ENCODE measurements at places on chromosomes 3 and 15. TPM values are rescaled to one million over a fixed set of nuclear protein-coding genes. Genes with fewer than 3 reads are reported as not detected.

MCF2L2 gene
- 3.9 TPM for total RNA-seq

ZNF502 gene
- total RNA-seq = not detected

TERC gene
- 544 TPM for total RNA-seq

LACTB gene
- total RNA-seq = 11.2 TPM

PATL2 gene
- 0.15 TPM for total RNA-seq

ROBO2 gene
- total RNA-seq = not detected

ERICH6 gene
- not detected for total RNA-seq

SLC6A1 gene
- not detected for total RNA-seq

FSTL1 gene
- 178 TPM for total RNA-seq

FOXB1 gene
- total RNA-seq = not detected

WDR49 gene
- total RNA-seq = not detected

ABHD14A gene
- 23.4 TPM for total RNA-seq

MEX3B gene
- total RNA-seq = 0.58 TPM

PIGBOS1 gene
- total RNA-seq = 8.6 TPM

KLF13 gene
- 11.4 TPM for total RNA-seq

DPPA2 gene
- total RNA-seq = not detected

GOLGA8S gene
- total RNA-seq = not detected

GRCh38 chr15:47794252-47794914 lies 77.1 kb downstream of the SEMA6D start:
- DNase-seq = peak; percentile 25

- no peak for DNase-seq
Measured at GRCh38 chr3:46900007-46900292, 22.4 kb downstream of the PTH1R start.

DNA sequence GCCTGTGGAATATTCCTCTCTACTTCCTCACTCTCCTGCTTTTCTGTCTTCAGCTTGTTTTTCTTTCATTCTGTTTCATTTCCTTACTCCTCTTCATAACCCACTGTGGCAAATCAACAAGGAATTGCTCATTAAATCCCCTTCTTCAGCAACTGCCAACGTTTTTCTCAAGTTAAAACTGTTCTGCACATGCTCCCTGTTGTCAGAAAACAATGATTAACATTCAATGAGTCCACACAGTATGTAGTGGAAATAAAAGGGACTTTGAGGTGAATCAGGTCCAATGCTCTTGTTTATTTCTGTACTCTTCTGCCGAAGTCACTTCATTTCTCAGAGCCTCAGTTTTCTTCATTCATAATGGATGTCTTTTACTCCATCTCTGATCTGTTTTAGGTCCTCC lies 11.9 kb upstream of the ROBO2 start:
- DNase-seq = no peak

- DNase-seq = no peak
Measured at GRCh38 chr3:65587650-65588439, 450.9 kb downstream of the MAGI1 start.

- peak; percentile 72 for DNase-seq
Measured at GRCh38 chr3:11944052-11944673, 60.0 kb upstream of the SYN2 start.

DNA sequence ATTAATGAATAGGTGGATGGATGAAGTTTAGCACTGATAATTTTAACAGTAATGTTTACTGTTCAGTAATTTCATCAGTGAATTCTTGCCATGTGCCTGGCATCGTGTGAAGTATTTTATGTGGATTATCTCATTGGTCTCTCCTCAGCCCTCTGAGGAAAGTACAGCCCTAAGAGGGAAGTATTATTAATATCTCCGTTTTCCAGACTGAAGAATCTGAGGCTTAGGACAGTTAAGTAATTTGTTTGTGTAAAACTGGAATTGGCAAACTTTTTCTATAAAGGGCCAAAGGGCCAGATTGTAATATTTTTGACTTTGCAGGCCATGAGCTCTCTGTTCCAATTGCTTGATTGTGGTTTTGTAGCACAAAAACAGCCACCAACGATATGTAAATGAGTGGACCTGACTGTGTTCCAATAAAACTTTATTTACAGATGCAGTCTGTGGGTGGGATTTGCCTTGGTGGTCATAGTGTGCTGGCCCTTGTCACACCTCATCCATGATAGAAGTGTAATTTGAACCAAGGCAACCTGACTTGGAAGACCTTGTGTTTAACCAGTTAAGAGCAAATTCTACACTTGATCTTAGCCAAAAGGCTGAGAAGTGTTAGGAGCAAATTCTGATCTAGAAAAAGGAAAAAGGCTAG lies 255.3 kb downstream of the FEZF2 start:
- no peak for DNase-seq

GRCh38 chr15:57213862-57214261 lies 162.4 kb upstream of the CGNL1 start:
- DNase-seq = peak; percentile 55

DNA sequence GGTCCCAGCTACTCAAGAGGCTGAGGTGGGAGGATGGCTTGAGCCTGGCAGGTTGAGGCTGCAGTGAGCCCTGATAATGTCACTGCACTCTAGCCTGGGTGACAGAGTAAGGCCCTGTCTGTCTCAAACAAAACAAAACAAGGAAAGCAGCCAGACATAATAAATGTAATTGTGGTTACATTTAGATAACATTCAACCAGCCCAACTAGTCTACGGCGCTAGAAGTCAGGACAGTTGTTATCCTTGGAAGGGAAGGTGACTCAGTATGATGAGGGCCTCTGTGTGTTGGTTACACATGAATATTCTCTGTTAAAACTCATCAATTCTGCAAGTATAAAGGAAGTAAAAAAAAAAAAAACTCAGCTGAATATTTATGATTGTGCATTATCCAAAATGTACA lies 27.0 kb upstream of the CSPG5 start:
- DNase-seq = peak; percentile 49

DNA sequence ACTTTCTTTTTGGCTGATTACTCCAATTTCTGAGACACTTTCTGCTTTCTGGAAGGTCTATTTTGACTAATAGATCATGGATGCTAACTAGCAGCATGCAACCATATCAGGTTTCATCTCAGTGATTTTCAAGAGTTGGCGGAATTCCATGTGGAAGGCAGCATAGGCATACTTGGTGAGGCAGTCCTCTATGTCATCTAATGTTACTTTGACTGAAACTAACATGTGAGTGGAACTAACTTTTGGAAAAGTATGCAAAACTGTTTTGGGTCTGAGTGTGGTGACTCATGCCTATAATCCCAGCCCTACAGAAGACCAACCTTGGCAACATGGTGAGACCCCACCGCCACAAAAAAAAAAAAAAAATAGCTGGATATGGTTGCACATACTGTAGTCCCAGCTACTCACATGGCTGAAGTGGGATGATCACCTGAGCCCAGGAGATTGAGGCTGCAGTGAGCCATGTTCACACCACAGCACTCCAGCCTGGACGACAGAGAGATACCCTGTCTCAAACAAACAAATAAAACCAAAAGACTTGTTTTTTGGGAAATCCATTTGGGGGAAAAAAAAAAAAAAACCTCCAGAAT lies 1033.7 kb downstream of the ROBO1 start:
- DNase-seq = peak; percentile 61

- DNase-seq = no peak
Measured at GRCh38 chr3:125229707-125230106, 17.2 kb upstream of the SLC12A8 start.

GRCh38 chr3:49158103-49158709 lies 7.9 kb downstream of the CCDC71 start:
- peak; percentile 48 for DNase-seq

DNA sequence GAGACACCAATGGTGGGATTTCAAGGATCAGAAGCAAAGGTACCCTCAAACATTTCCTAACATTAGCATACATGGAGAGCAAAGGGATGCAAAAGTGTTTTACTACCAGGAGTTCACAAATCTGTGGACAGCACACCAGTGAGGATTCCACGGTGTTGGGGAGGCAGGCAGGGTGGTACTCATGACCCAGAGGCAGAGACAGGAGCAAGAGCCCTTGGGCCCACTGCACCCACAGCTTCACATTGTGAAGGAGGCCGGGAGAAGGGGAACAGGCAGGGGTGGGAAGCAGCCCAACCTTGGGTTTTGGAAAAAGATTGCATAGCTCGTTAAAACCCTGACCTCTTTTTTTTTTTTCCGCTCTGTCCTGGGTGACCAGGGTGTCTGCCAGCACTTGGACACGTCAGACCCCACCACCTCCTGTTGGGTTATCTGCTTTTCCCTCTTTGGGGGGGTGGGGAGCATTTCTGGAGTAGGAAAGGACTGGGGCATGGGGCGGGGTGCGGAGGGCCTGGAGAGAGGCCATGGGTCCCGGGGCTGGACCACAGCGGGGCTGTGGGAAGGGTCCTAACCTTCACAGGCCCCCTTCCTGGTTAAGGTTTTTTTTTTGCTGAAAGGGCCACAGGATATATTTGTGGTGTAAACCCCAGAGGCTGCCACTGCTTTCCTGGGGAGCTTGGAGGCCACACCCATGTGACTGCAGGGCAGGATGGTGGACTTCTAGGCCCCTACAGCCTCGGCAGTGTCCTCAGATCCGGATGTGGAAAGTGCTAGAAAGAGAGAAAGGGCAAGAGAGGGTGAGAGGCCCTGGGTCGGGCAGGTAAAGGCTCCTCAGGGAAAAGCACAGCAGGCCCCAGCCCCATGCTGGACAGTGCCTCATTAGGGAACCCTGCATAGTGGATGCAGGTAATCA lies 12.5 kb downstream of the SH2D7 start:
- no peak for DNase-seq

DNA sequence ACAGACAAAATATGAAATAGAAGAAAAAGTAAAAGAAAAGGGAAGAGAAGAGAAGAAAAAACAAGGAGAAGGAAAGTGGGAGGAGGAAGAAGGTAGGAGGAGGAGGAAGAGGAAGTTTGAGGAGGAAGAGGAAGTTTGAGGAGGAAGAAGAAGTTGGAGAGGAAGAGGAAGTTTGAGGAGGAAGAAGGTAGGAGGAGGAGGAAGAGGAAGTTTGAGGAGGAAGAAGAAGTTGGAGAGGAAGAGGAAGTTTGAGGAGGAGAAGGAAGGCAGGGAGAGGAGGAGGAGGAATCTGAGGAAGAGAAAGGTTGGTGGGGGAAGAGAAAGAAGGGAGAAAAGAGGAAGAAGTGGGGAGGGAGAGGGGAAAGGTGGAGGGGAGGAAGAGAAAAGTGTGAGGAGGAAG lies 169.2 kb upstream of the RORA start:
- DNase-seq = no peak

GRCh38 chr15:28107111-28107903 lies 8.2 kb upstream of the OCA2 start:
- peak; percentile 9 for DNase-seq

GRCh38 chr3:48364840-48365239 lies 7.2 kb upstream of the FBXW12 start:
- no peak for DNase-seq

DNA sequence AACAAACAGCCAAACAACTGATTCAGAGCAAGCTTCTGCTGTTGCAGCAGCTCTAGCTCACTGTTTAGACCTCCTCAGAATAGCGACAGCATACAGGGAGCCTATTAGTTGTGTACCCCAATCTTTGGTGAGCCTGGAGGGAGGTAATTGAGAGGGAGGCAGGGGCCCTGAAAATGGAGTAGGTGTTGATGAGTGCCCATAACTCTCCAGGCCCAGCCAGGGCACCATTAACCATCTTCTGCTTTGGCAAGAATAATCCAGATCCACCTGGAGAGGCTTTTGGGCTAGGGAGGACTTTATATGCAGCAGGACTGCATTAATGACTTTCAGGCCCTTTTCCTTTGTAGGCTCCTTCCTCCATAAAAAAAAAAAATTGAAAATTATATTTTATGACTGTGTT lies 20.9 kb downstream of the PLCL2 start:
- no peak for DNase-seq

DNA sequence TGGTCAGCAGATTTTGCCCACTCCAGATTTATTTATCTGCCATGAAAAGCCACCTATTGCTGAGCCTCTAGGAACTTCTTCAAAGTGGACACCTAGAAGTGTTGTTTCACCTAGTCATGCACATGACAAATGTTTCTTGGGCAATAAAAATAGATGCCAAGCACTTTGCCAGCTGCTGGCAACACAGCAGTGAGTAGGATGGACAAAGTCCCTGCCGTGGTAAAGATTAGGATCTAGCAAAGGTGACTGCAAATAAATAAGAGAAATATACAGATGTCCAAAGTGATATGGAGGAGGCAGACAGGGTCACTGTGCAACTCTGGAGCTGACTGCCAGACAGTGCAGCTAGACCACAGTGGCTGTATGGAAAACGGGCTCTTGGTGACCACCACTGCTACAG lies 137.9 kb downstream of the SUCLG2 start:
- no peak for DNase-seq

DNA sequence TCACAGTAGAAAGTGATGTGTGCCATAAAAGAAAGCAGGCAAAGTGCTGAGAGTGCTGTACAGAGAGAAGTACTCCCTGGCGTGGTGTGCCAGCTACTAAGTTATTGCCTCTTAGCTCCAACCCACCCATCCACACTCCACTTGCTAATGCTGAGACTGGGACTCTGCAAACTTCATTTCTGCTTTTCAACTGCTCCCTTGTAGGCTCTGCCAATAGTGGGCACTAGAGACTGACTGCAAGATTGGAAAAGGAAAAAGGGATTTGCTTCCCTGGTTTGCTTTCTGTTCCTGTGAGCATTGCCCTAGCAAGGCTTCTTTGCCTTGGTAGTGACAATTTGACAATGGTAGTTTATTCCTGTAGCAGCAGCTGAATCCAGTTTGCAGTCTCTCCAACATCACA lies 56.5 kb upstream of the TMEM108 start:
- no peak for DNase-seq

DNA sequence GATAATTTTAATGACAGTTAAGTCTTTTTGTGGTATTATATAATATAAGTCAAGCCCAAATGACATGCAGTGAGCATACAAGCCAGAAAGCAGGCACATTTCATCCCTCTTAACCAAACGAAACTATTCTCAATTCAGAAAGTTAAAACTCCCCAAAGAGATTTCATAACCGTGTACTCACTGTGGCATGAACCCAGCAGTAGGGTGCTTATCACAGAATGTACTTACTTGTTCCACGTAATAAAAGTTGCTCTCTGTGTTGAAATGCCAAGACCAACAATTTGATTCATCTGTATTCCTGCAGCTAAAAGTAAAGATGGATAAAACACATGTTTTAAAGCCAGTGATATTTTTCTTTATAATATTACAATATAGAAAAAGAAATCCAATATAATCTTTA lies 12.1 kb downstream of the GK5 start:
- no peak for DNase-seq

- DNase-seq = no peak
Measured at GRCh38 chr3:47746264-47746663, 35.4 kb downstream of the SMARCC1 start.

DNA sequence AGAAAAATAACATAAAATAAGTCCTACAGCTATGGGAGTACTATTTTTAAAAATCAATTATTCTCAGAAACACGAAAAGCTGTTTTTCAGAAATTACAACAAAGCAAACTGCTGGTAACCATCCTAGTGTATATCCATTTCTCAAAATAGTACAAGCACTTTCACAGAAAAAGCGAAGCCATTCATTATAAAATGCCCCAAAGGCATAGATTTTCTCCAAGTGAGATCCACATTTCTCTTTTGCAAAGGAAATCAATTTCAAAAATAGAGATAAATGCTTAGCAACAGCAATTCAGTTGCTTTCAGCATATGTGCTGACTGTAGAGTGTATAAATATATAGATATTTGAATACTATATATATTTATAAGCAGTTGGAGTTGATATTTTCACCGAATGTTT lies 1266.3 kb downstream of the SI start:
- no peak for DNase-seq

- no peak for DNase-seq
Measured at GRCh38 chr3:4270720-4271119, 32.4 kb upstream of the SETMAR start.

Measured in PC-3 (cell line).